ENCODE measurements at places on chromosomes 11 and 22. TPM values are rescaled to one million over a fixed set of nuclear protein-coding genes. Genes with fewer than 3 reads are reported as not detected.

- no peak for DNase-seq
These were observed 1470.5 kb downstream of the BRD1 start for GRCh38 chr22:48357196-48357595.

DNA sequence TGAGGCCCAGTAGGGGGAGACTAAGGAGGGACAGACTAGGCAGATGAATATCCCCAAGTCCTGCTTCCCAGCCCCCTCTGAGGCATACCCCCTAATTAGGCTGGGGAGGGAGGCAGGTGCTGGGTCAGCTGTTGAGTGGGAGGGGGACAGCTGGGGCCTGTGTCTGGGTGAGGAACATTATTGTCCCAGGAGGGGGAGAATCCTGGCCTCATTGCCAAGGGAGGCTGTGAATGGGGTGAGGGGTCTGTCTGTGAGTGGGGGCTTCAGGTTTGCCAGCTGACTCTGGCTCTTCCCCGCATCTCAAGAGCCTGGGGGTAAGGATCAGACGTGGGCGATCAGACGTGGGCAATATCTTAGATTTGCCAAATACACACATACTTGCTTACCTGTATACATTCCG is 2.1 kb downstream of the INPPL1 start:
- no peak for DNase-seq

DNA sequence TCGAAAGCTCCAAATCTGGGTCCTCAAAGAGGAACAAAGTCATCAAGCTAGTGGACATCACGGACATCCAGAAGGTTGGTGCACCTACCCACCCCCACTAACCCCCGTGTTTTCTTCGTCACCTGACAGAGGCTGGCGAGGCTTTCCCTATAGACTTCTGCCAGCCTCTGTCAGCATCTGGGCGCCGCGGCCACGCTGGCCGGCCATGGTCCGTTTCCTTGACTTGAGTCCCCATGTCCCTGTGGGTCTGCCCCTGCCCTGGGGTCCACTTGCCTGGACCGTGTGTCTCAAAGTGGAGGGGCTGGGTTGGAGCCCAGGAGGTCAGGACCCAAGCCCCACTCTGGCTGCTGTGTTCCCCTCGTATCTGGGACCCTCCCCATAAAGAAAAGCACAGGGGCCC is 55.3 kb downstream of the GRAMD4 start:
- DNase-seq = no peak

GRCh38 chr22:49433717-49434611 is 393.7 kb downstream of the BRD1 start:
- DNase-seq = peak; percentile 58

- DNase-seq = peak; percentile 43
These were observed 355.9 kb upstream of the RAG2 start for GRCh38 chr11:36953976-36954375.

- DNase-seq = no peak
These were observed 8.5 kb downstream of the PHOX2A start for GRCh38 chr11:72235351-72236057.

DNA sequence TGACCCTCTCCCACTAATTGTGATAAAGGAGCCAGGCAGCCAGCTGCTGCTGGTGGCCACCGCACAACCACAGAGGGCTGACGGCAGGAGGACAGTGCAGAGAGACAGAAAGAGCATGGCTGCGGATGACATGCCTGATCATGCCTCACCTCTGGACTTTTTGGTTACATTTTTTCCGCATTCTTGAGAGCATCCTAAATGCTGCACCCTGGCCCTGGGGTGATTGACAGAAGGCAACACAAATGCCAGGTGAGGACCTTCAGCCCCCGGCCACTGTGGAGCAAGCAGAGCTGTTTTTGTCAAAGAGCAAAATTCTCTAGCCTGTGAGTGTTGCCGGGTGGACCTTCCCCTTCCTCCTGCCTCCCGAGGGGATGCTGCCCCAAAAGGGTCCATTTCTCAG is 78.5 kb downstream of the RPS6KA4 start:
- no peak for DNase-seq

- DNase-seq = no peak
These were observed 45.0 kb downstream of the GRAMD4 start for GRCh38 chr22:46665151-46665695.

GRCh38 chr11:93548679-93549319 is 5.6 kb upstream of the SMCO4 start:
- DNase-seq = no peak

DNA sequence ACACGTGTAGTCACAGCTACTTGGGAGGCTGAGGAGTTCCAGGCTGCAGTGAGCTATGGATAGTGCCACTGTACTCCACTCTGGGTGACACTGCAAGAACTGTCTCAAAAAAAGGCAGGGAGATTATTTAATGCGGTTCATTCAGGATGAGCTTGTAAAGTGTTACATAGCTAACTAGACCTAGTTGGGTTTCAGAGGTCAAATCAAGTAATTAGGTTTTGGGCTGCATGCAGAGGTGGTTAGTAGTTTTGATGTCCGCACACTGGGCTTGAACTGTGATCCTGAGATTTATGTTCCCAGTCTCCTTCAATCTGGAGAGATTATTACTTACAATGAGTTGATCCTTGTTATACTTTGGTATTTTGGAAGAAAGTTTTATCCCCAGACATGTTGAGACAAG is 2.1 kb upstream of the RBM4 start:
- DNase-seq = no peak

DNA sequence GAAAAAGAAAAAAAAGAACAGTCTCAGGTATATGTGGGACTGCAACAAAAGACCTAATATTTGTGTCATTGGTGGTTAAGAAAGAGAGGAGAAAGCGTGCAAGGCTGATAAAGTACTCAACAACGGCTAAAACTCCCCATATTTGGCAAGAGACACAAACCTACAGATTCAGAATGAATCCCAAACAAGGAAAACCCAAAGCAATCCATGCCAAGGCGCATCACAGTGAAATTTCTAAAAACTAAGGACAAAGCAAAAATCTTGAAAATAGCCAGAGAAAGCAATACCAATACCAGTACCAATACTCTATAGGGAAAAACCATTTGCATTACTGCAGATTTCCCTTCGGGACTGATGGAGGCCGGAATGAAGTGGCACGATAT is 32.4 kb upstream of the SEPTIN5 start:
- no peak for DNase-seq

DNA sequence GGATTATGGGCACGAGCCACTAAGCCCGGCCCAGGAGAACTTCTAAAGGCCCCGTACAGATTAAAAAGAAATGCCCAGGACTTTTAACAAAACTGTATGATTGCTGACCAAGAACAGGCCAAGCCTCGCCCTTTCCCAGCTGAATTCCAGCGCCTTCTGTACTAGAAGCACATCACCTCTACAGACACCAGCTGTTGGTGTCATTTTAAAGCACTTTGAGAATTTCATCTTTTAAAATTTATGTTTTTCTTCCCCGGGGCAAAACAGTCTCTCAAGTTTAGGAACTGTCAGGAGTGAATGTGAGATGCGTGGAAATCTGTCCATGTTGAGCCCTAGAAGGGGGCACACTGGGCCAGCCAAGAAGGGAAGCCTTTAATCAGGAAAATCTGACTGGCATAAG is 362.4 kb downstream of the LARGE1 start:
- no peak for DNase-seq

DNA sequence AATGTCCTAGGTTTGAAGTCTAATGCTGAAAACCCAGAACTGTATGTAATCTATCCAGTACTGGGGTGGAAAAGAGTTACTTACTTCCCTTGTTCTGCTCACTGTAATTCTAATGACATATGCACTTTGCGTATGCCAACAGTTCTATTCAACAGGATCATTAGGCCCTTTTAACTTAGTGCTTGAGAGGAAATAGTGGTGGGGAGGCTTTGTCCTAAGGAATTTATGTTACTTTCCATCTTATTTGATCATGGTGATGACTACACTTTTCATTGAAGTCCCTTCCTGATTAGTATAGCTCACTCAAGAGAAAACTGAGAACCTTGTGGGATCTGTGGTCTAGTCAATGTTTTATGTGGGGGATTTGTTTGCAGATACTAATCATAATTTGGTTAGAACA is 348.2 kb downstream of the GUCY1A2 start:
- peak; percentile 59 for DNase-seq

DNA sequence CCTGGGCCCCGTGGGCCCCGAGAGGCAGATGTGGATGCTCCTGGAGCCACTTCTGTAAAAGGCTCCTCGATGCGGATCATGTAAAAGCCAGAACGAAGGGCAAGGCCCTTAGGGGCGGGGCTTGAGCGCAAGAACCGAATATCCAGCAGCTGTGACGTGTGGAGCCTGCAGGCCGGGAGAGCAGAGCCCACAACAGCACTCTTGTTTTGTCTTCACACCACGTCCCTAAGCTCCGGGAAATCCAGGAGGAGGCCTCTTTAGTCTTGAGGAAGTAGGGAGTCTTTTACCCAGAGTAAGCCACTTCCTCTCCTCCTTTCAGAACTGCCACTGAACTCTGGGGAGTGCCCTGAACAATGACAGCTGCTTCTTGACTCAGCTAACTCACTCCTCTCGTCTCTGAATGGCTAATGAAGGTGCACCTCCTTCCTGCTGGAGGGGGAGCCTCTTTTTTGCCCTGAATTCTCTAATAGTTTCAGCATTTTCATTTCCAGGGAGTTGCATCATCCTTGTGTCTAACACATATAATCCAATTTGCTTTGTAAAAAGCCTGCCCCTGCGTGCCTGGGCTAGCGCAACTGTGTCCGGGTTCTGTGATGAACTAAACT is 12.5 kb downstream of the L3MBTL2 start:
- no peak for DNase-seq

- no peak for DNase-seq
These were observed 2.9 kb downstream of the IFITM5 start for GRCh38 chr11:296171-297050.

DNA sequence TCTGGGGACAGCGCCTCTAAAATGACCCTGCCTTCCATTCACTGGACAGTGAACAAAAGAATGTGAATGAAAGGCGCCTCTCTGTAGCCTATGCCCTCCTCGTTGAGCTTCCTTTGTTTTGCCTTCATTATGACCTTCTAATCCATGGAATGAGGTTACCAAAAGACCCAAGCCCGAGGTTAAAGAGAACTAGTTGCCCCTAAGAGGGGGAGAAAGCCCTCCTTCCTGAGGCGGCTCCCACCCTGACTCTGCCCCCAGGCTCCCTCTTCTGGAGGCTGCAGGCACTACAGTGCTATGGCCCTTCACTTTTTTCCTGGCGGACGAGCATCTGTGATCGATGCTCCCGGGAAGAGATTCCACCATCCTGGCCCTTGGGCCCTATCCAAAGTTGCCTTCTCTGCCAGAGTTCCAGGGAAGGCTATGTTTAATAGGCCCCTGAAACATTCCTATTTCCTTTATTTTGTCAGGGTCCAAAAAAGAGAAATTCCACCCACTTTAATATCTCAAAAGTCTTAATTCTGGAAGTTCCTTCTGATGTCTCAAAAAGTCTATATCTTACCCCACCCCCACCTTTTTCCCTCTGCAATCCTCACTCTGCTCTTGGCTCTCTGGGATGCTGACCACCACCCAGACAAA is 147.3 kb downstream of the FEZ1 start:
- DNase-seq = peak; percentile 60

DNA sequence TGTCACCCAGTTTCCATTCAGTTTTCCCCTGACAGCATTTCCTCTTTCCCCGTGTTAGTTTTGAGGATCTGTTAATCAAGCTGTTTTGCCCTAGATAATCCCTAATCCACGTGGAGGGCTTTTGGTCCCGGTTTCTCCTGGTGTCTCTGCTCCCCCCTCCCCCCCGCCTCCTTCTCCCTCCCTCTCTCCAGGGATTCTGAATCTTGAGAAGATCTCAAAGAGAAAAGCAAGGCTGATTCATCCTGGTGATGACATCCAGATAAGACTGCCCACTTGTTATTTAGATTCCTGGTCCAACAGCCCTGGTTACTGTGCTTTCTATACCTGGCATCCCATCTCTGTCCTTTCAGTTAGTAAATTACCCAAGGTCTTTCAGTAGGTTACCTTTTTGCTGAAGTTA is 59.4 kb downstream of the KCNA4 start:
- DNase-seq = no peak

DNA sequence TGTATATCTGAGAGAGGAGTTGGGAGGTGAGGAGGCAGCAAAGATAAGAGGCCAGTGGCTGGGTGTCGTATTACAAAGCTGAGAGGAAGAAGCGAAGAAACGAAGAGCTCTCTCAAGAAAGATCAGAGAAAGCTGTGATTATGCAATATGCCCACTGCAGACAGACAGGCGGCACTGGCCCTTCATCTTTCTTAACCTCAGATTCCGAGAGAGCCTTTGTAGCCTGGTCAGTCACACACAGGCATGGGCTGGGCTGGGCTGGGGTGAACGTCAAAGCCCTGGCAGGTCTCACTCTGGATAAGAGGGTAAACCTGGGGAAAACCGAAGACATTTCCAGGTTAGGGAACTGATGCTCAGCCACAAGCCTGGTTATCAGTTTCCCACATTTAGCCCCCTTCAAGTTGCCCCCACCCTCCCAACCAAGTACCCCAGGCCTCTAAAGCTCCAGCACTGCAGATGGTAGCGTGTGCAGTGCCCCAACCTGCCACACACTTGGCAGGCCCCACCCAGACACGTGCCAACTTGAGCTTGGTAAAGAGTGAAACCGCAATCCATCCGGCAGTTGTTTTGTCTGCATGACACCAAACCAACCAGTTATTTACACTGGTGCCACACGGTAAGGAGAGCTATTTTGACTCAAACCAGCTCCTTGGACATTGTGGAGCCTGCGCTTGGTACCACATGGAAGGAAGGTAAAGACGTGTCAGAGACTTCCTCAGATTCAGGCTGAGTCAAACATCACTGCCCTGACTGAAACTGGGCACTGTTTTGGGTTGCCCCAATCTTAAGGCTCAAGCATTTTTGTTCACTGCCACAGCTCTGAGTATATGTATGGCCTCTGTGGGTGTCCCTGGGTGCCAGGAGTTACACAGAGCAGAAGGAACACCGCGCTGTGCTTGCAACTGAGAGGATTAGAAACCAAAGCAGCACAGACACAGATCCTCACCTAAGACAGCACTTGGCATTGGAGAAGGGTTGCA is 135.9 kb downstream of the FDX1 start:
- peak; percentile 11 for DNase-seq

GRCh38 chr11:17652556-17652955 is 66.8 kb upstream of the MYOD1 start:
- no peak for DNase-seq

- no peak for DNase-seq
These were observed 1272.8 kb downstream of the LRRC4C start for GRCh38 chr11:40186437-40187263.

DNA sequence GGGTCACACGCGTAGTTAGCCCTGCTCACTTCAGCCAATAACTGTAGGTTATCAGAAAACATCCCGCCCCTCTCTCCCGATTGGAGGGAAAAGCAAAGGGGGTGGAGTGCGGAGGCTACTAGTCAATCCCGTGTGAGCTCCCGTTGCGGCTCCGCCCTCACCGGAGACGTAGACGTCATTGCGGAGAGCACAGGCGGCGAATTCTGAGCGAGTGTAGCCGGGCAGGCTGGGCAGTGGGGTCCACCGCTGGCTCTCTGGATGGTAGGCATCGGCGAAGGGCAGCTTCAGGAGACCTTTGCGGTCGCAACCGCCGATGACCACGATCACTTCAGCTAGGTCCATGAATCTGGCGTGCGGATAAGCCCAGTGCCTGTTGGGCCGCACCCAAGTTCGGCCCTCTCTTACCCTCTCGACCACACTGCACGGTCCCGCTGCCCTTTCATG is 4.7 kb downstream of the KLHL35 start:
- DNase-seq = peak; percentile 99

The APOC3 gene
- not detected for total RNA-seq

The NAALAD2 gene
- total RNA-seq = not detected

The CACNA1I gene
- total RNA-seq = 0.06 TPM

The YPEL4 gene
- total RNA-seq = not detected

The CASP4 gene
- 40.9 TPM for total RNA-seq

The WT1 gene
- 8.5 TPM for total RNA-seq

The SAA4 gene
- total RNA-seq = not detected

The OR9Q2 gene
- total RNA-seq = not detected

The OTOG gene
- total RNA-seq = not detected

The SLC29A2 gene
- total RNA-seq = 25.5 TPM

The KRTAP5-11 gene
- not detected for total RNA-seq

The MYBPC3 gene
- total RNA-seq = not detected
